ENCODE measurements at places on chromosomes 5 and 9.

- no peak for DNase-seq
Observed at GRCh38 chr5:162573758-162574157, 506.2 kb downstream of the GABRG2 start.

- no peak for DNase-seq
Observed at GRCh38 chr5:13662626-13663025, 281.9 kb downstream of the DNAH5 start.

DNA sequence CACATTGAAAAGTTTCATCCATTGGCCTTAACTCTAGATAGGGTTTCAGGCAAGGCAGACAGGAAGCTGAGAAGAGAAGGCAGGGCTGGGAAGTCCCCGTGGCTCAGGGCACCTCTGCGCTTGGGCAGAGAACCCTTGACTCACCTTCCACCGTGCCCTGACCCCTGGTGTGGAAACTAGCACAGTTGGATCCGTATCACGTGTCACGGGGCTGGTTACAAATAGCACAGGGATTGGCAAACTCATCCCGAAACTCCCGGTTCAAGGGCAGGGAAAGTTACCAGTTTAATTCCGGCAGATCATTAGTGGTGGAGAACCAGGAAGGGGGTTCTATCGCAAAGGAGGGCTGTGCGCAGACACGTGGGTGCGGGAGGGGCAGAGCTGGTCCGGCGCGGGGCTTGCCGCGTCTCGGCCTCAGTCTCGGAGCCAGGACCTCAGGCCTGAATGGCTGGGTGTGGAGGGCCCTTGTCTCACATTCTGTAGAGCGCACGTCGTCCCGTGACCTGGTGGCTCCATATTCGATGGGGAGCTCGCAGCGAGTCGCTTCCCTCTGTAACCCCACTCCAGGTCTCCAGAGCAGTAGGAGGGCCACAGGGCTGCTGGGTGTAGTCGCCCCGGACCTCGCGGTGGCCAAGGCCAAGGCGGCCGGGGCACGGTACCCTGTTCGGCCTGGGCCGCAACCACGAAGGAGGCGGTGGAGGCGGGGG, 771 bp upstream of the TMEM171 start:
- DNase-seq = no peak

DNA sequence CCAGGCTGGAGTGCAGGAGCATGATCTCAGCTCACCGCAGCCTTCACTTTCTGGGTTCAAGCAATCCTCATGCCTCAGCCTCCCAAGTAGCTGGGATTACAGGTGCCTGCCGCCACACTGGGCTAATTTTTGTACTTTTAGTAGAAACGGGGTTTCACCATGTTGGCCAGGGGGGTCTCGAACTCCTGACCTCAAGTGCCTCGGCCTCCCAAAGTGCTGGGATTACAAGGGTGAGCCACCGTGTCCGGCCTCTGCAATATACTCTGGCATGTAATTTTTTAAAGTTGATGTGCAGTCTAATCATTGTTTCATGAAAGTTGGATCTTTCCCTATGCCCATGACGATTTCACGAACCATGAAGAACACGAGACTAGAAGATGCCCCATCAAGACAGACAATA, 28.6 kb upstream of the PPP1R26 start:
- DNase-seq = no peak

DNA sequence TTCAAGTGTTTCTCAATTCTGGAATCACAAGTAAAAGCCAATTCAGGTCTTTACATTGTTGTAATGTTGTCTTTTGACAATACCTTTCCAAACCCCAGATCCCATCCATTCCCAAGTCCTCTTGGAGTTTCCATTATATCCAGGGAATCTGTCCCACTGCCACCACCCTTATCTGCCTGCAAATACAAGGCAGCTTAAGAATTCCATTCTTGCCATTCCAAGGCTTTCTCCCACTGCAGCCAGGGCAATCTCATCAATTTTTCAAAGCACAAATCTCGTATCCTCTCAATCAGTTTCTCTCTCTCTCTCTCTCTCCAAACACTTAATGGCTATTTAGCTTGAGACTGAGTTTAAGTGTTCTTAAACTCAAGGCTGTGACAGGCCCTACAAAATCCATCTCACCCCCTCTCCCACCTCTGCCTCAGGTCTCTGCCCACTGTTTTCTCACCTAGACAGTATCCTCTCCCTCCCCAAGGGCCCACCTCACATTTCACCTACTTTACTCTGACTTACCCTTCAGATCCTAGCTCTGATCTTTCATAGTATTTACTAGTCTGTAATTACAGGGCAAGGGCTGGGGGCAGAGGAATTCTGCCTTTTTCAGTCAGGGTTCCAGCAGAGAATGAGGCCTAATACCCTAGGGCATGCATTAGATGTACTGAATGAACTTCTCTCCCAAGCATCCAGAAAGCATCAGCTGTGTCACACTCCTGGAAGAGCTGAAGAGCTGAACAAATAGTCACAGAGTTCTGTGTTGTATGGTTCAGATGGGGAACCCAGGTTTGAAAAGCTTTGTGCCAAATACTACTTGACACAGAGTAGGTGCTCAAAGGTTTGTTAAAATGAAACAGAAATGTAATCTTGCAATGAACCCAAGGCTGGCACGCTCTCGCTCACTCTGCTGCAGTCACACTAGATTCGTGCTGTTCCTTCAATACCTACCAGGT, 46.0 kb downstream of the RAPGEF1 start:
- no peak for DNase-seq

- DNase-seq = no peak
Observed at GRCh38 chr5:39780347-39780746, 355.6 kb upstream of the DAB2 start.

GRCh38 chr5:16067415-16067814, 112.2 kb downstream of the MARCHF11 start:
- no peak for DNase-seq

- DNase-seq = no peak
Observed at GRCh38 chr5:69084903-69085302, 8.9 kb upstream of the SLC30A5 start.

DNA sequence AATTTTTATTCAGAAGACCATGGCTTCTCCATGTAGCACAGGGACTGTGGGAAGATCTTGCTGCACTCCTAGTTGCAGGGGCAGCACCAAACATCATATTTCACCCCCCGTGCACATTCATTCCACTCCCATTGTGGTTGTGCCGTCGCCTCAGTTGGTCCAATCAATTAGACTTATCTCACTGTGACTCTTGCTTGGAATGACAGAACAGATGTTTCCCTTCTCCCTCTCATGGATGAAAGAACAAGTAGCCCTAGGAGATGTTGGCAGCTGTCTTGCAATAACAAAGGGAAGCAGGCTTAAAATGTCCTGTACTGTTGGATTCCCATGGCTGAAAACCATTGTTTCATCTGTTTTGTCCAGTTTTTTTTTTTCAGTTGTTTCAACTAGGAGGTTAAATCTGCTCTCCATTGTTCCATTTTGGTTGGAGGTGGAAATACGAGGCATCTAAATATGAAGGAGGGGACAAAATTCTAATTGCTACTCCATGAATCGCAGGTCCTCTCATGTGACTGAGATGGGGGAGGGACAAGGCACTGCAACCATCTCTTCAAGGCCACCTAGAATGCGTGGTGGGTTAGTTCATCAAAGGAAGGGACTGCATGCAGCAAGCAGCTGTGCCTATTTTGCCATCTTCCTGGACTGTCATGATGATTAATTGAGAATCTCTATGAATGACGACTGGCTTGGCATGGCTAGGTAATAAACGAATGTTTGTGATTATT, 214.4 kb downstream of the NSG2 start:
- no peak for DNase-seq

DNA sequence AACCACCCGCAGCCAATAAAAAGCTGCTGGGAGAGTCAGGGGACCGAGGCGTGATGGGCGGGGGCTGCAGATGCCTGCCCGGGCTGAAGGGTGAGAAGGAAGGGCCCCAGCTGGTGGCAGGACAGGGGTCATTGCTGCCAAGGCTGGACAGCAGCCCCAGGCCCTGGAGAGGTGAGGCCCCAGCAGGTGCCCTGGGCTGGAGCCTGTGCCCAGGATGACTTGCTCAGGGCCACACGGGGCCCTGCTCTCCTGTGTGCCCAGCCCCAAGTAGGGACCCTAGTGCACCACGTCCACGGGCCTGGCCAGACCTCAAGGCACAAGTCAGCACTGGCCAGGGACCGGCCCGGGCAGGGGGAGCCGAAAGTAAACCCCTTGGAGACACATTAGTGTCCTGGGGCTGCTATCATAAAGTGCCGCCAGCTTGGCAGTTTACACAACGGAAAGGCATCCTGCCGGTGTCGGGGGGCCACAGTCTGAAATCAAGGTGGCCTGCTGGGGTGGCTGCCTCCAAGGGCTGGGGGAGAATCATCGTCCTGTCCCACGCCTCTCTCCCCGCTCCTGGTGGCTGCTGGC, 22.0 kb downstream of the LHX3 start:
- no peak for DNase-seq

GRCh38 chr5:133627180-133627579, 14.8 kb upstream of the FSTL4 start:
- DNase-seq = no peak

DNA sequence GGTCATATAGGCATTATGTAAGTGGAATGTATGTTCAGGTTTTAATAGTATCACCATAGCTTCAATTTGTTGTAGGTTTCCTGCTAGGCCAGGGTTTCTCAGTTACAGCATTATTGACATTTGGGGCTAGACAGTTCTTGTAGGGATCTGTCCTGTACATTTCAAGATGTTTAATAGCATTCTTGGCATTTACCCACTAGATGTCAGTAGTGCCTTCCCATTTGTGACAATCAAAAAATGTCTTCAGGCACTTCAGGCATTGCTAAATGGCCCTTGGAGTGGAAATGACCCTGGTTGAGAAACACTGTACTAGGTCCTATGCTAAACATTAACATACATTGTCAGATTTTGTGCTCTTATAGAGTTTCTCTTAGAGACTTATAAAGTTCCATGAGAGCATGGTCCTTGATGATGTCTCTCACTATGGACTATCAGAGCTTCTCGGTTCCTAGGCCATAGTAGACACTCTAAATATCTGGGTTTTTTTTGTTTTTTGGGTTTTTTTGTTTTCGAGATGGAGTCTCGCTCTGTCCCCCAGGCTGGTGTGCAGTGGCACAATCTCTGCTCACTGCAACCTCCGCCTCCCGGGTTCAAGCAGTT, 1.4 kb downstream of the KIF20A start:
- DNase-seq = no peak

- no peak for DNase-seq
Observed at GRCh38 chr5:1222147-1222546, 3.0 kb upstream of the SLC6A18 start.

DNA sequence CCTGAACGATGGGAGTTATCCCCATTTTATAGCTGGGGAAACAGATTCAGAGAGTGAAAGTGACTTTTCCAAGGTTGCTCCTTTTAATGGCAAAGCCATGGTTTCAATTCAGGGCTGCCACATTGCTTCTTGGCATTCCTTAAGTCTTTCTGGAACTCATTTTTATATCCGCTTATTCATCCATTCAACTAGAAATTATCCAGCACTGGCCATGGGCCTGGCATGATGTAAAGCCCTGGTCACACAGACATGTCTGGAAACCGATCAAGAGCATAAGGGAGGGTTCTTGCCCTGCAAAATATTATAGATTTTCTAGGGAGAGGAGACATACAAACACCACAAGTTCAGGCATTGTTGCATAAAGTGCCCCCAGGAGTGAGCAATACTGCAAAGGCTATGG, 43.0 kb upstream of the COL15A1 start:
- no peak for DNase-seq

DNA sequence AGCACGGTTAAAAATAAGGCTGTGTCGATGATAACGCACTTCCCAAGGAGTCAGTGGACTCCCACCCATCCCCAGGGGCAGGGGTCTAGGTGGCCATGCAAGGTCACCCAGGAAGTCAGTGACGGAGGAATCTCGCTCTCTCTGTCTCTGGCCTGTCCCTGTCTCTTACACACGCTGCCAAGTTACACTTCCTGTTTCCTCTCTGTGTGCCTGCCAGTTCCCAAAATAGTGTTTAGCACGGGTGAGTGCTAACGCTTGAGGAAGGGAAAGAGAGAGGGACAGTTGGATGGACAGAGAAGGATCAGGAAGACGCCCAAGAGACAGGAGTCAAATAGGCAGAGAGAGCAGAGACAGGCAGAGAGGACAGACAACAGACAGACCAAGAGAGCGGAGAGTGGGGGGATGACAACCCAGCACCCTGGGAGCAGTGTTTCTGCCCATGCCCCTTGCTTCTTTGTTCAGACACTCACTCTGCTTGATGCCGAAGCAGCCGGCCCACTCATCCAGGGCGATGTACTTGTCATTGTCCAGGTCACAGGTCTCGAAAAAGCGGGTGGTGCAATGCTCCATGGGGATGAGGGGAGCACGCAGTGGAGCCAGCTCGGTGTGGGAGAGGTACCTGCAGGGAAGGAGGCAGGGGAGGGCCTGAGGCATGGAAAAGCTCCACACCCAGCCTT, 23.0 kb downstream of the SPARC start:
- no peak for DNase-seq

DNA sequence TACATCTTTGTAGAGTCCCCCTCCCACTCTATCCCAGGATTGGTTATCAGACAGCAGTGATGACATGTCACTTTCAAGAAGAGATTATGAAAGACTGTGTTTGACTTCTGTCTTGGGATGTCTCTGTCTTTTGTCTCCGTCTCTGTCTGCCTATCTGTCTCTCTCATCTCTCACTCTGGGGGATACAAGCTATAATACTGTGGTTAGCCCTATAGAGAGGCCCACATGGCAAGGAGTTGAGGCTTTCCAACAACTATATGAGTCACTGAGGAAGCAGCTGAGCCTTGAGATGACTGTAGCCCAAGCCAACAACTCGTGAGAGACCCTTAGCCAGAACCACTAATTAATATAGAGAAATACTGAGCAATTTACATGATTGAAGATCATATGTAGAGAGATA, 284.8 kb downstream of the PDE4D start:
- DNase-seq = no peak

GRCh38 chr5:30194595-30194994, 998.9 kb upstream of the CDH6 start:
- DNase-seq = no peak

DNA sequence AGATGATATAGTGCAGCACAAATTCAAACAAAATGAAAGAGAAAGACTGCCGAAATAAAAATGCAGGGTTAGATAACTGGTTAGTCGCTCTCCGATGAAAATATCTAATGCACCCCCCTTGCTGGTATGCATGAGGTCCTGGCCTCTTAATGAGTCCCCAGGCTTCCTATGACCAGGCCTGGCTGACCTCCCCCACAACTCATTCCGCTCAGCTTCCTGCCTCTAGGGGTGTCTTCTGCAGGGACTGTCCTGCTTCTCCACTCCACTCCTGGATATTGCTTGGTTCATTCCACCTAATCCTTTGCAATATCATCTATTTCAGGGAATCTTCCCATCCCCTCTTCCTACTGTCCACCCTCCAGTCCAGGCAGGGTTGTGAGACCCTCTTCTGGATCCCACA, 341.8 kb downstream of the ASTN2 start:
- no peak for DNase-seq

GRCh38 chr9:74887041-74887980, at the start of gene TRPM6:
Gene TRPM6 (minus strand): TSS chr9:74887921. CDS start chr9:74887856, 65 bp downstream.
- DNase-seq = no peak

Data from activated CD4-positive, CD25-positive, alpha-beta regulatory T cell treated with anti-CD3 and anti-CD28 coated beads, Interleukin-2, amount 50 U/mL, for 16 hours (primary cell).